ENCODE measurements at places on chromosomes 3 and 15.

DNA sequence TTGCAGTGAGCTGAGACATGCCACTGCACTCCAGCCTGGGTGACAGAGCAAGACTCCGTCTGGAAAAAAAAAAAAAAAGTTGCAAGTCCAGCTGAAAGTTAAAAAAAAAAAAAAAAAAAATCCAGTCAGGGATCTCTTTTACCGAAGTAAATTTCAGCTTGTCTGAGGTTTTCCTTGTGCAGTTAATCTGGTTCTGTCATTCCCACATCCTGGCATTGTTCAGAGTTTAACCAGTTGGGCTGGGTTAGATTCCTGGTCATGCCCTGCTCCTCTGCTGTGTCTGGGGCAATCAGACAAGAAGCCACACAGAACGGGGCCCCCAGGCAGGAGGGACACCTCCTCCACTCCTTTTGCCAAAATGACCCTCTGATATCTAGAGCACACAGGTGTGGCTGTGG, 84.1 kb upstream of the KLHL25 start:
- no peak for DNase-seq

DNA sequence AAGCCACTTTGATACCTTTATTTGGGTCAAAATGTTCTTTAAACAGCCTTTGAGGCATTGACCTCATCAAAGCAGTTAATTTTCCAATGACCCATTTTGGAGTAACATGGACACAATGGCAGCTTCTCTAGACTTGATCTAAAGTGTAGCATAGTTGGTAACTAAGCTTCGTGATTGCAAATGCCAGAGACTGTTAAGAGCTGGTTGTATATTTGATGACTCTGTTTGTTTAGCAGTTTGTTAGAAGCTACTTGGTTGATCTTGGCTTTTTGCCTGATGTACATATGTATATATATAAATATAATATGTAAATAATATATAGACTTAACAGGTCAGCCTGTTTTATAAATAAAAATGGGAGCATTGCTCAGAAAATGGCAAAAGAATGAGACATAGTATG, 68.4 kb downstream of the MITF start:
- DNase-seq: no peak

- no peak for DNase-seq
Measured at GRCh38 chr3:98808071-98808470, 44.9 kb downstream of the ST3GAL6 start.

GRCh38 chr3:157059181-157059580, 100.8 kb downstream of the CCNL1 start:
- DNase-seq: no peak

- DNase-seq: no peak
Measured at GRCh38 chr3:164375995-164376394, 702.3 kb downstream of the SI start.

DNA sequence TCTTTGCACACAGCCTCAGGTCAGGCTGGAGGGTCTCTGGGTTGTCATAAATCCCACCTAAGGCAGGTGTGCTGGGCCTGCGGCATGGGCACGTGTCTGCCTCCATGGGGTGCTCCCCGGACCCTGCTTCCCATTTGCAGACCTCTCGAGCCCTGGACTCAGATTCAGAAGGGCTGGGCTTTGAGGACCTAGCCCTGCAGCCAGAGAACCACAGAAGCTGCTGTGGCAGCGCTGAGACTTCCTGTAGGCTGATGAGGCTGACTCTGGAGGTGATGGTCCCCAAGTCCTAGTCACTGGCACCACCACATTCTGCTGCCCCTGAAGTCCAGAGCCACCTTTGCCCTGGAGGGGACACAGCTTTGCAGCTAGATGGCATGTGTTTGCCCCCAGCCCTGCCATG, 156.4 kb downstream of the LRRC28 start:
- DNase-seq: no peak
